ENCODE measurements at places on chromosomes 5 and 9. TPM values are rescaled to one million over a fixed set of nuclear protein-coding genes. Genes with fewer than 3 reads are reported as not detected.

SLC2A6 gene
- polyA plus RNA-seq, result 1.5 TPM

SAXO1 gene
- 0.30 TPM for polyA plus RNA-seq

GRXCR2 gene
- polyA plus RNA-seq, result not detected

CSF2 gene
- not detected for polyA plus RNA-seq

SLC1A3 gene
- polyA plus RNA-seq, result 4.2 TPM

ENC1 gene
- polyA plus RNA-seq, result 71.0 TPM

SPATA31A3 gene
- not detected for polyA plus RNA-seq

ENHO gene
- 0.82 TPM for polyA plus RNA-seq

CARD6 gene
- 3.2 TPM for polyA plus RNA-seq

ASS1 gene
- polyA plus RNA-seq, result 204 TPM

- DNase-seq, result no peak
Observed at GRCh38 chr5:78905084-78905938, 79.8 kb downstream of the ARSB start.

GRCh38 chr9:85742597-85742936, 813 bp upstream of the AGTPBP1 start:
- peak; percentile 7 for DNase-seq

GRCh38 chr5:122741681-122742080, 33.2 kb upstream of the SNX2 start:
- DNase-seq, result no peak

- DNase-seq, result no peak
Observed at GRCh38 chr5:65203746-65204145, 278.0 kb downstream of the ADAMTS6 start.

DNA sequence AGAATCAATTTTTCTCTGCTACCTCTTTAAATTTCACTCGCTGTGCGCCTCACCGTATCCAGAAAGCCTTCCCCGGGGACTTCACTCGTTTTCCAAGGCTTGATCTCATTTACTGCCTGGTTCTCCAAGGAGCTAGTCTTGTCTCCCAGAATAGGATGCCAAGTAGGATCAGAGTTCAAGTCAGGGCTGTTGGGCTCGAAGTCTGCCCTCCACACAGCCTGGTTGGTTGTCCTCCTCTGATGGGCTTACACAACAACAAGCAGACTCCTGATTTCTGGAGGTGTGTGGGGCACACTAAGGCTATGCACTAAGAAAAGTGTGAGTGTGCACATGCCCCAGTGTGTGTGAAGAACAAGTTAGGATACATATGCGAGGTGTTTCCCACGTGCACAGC, 14.0 kb upstream of the TNIP1 start:
- no peak for DNase-seq

GRCh38 chr5:10123254-10123989, 126.3 kb downstream of the ATPSCKMT start:
- no peak for DNase-seq

GRCh38 chr5:170289764-170290163, 7.8 kb downstream of the LCP2 start:
- no peak for DNase-seq

DNA sequence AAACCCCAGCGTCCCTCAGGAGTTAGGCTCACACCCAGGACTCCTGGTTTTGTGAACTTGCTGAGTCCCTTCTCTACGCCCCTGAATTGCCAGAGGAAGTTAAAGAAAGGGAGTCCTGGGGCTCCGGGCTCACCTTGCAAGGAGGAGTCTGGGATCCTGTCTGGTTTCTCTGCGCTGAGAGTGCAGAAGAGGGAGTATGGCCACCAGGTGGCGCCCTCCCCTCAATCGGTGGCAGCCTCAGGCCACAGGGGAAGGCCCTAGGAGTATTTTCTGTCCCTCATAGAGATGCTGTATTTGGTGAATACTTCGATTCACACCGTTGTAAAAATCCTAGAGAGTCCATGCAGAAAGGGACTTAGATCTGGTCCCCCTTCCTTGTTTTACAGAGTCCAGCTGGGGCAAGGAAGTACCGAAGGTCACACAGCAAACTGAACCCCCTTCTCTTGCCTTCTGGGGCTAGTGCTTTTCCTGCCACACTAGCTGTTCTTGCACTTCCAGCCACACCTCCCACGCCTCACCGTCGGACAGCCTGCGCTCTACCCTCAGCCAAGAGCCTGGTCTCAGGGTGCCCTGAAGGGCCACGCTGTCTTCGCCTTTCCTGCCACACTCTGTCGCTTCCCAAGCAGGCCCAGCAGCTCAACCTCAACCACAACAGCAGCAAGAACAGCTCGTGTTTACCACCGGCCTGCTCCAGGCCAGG, 10.2 kb downstream of the HAND1 start:
- no peak for DNase-seq

DNA sequence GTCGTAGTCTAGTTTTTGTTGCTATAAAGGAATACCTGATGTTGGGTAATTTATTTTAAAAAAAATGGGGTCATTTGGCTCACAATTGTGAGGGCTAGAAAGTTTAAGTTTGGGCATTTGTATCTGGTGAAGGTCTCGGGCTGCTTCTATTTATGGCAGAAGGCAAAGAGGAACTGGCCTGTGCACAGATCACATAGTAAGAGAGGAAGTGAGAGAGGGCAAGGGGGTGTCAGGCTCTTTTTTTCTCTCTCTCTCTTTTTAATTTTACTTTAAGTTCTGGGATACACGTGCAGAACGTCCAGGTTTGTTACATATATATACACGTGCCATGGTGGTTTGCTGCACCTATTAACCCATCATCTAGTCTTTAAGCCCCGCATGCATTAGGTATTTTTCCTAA, 453.3 kb downstream of the DIRAS2 start:
- DNase-seq, result no peak

DNA sequence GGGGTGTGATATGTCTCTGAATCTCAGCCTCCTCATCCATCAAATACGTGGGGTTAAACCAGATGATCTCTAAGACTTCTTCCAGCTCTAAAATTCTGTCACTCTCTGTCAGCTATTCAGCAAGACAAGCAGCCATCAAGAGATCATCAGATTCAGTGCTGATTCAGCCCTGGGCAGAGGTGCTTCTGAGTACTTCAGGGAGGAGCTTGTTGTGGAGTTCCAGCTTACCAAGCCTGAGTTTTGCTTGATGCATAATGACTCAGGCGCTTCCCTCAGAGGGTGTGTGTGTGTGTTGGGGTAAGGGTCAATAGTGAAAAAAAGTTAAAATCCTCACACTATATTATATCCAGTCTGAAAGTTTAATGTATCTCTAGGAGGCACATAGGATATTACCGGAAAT, 29.6 kb upstream of the TAF1L start:
- no peak for DNase-seq

- DNase-seq, result no peak
Observed at GRCh38 chr5:53035868-53036381, 46.8 kb downstream of the ITGA2 start.

- DNase-seq, result no peak
Observed at GRCh38 chr9:37105234-37105633, 15.1 kb upstream of the ZCCHC7 start.

GRCh38 chr9:114687034-114687433, 5.0 kb upstream of the TEX48 start:
- no peak for DNase-seq

DNA sequence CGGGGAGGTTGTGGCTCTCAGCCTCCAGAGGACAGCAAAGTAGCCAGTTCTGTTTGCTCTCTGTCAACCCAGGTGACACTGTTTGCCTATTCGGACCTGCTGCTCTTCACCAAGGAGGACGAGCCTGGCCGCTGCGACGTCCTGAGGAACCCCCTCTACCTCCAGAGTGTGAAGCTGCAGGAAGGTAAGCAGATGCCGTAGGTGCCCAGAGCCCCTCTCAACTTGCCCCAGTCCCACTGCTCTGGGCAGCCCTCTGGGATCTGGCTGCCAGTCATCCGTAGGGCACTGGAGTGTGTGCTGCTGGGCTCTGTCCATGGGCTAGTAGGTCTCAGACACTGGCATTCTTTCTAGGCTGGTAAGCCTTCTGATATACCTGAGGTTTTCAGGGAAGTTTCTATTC, 59.3 kb downstream of the RGS3 start:
- DNase-seq, result no peak

DNA sequence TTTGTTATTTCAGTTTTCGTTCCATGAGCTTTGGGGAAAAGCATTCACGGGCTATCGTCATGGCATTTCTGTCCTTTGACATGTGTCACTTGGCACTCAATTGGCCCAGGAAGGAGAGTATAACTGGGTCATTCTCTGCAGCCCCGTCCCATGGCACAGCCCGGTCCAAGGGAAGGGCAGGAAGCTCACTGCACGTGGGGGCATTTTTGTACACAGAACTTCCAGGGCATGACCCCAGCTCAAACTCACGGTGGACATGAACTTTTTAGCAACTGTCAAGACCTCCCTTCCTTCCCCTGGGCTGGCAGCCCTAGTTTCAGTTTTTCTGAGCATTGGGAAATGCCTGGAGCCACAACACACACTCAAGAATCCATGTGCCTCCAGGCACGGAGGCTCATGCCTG, 161.6 kb upstream of the PANK3 start:
- DNase-seq, result no peak

GRCh38 chr9:107833295-107833694, 343.7 kb upstream of the KLF4 start:
- DNase-seq, result no peak

- DNase-seq, result no peak
Observed at GRCh38 chr9:128992995-128993394, 35.1 kb downstream of the SH3GLB2 start.

DNA sequence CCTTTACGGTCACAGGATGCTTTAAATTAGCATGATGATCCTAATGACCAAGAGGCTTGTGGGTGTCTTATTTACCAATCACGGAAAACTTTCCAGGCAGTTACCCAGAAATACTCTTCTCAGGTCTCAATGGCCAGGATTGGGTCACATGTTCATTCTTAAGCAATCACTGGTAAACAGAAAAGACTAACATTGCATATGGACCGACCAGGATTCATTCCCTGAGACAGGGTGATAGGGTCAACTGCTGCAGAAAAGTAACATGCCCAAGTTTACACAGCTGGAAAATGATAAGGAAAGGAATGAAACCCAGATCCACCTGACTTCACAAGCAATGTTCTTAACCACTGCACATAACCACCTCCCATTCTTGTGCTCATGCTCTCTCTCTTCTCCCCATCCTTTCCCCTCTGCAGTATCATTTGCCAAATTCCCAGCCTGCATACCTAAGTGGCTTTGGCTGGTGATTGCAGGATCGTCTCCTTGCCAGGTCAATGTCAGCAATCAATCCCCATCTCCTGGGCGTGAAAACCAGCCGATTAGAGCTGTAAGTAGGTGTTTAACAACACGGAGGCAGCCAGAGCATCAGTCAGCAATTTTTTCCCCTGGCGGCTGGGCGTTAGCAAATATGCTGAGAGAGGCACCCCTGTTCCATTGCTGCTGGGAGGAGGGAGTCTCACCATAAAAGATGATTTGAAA, 219.4 kb downstream of the NMUR2 start:
- no peak for DNase-seq

GRCh38 chr9:89413963-89414638, 83.8 kb downstream of the SEMA4D start:
- no peak for DNase-seq

DNA sequence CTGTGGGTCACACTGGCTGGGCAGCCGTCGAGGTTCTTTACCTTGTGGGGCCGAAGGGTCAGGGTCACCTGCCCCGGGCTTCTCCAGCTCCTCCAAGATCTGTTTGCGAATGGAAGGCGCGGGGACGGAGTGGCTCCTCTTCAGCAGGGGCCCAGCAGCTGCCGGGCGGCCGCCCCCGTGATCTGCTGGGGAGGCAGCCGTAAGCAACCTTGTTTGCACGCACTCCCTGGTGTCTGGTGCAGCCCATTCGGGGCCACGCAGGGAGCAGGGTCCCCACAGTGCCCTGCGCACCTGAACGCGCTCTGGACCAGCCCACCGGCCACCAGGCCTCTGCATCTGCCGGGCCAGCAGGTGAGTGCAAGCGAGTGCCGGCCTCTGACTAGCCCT, 34.9 kb downstream of the PNPLA7 start:
- DNase-seq, result no peak

DNA sequence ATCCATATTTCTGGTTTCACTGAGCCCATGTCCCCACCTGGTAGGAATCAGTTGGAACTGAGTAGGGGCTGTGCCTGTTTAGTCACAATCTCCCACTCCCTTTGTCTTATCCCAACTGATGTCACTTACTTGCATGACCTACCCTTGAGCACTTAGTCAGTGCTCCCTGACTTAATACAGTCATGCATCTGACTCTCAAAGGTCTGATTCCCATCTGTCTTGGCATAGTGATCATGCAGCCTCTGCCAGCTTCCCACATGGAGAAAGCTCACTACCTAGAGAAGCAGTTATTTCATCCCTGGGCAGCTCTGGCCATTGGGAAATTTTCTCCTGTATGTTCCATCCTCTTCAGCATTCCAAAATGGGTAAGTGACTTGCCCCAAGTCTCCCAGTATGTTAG, 24.8 kb downstream of the ABLIM3 start:
- DNase-seq, result no peak

- no peak for DNase-seq
Observed at GRCh38 chr5:79756076-79756475, 66.4 kb downstream of the CMYA5 start.

Measured in left renal pelvis (tissue), 4 donors.